ENCODE measurements at places on chromosomes 5 and 9. TPM values are rescaled to one million over a fixed set of nuclear protein-coding genes. Genes with fewer than 3 reads are reported as not detected.

SAXO1 gene
- not detected for total RNA-seq

FCN2 gene
- total RNA-seq, result 1.2 TPM

GRCh38 chr5:166293892-166294291, 1997.6 kb upstream of the WWC1 start:
- DNase-seq, result no peak

DNA sequence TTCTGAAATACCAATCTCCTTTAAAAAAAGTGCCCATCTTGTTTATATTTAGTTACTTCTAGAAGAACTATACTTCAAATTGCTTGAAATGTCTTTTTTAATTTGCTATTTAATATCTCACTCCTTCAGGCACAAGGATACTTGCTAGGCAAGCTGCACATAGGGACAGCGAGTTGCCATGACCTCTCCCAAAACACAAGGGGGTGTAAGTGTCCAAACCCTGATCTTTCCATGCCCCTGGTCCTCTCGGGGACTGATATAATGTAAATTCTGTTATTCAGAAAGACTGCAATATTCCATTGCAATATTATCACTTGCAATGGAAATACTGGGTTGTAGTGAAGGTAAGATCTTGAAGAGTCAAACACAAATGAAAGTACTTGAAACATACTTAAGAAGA, 480.4 kb downstream of the CETN3 start:
- no peak for DNase-seq

- DNase-seq, result no peak
Observed at GRCh38 chr9:110064803-110065202, 143.2 kb downstream of the C9orf152 start.

- no peak for DNase-seq
Observed at GRCh38 chr9:114953959-114954358, 23.6 kb upstream of the TNFSF8 start.

DNA sequence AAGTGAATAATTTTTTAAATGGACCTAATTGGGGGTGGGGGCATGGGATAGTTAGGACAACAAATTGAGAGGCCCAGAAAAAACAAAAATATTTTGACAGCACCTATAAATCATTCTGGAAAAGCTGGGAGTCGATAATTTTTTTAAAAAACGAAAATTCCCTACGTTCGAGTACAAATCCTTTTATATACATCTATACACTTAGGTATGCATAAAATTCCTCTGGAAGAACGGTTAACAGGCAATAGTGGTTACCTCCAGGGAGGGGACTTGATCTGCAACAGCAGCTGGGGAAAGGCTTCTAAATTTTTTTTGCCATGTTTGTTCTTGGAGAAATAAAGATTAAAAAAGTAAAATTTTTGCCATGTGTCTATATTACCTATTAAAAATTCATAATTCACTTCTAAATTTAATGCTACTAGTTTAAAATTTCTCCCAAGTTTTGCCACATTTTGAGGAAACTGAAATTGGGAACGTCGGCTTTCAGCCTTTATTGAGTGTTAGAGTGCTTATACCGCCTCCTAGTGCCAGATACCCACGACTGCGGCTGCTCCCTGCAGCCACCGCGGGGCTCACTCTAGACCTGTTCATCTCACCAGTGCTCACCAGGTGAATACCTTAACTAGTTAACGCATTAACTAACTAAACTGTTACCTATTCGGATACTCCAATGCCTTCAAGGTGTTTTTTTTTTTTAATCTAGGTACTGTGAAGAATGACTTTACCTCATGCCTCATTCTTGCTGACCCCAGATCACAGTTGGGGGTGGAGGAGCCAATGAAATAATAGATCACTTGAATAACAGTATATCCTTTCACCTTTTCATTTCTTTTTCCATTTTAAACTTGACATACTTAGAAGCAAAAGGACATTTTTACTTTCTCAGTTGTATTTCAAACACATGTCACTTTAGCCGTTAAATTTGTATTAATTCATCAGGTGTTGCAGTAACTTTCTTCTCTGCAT, 1.8 kb upstream of the BHMT start:
- DNase-seq, result no peak
